Natural killer cell (primary cell): ENCODE measurements at places on chromosomes 4 and X.

DNA sequence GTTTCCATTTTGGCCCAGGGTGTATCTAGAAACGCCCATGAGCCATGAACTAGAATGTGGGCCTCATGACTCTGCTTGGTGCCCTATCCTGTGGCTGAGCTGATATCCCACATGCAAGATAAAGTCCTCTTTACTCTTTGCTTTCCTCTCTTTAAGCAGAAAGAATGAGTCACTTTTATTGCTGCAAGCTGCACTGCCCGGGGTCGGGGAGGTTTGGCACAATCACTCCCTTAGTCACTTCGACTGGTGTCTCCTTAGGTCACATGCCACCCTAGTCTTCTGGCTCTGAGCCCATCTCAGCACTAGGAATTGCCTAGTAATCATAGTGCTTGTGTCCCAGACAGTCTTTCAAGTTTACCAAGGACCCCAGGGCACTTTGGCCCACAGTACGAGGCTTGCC, 75.1 kb upstream of the CXorf66 start:
- DNase-seq, result no peak

DNA sequence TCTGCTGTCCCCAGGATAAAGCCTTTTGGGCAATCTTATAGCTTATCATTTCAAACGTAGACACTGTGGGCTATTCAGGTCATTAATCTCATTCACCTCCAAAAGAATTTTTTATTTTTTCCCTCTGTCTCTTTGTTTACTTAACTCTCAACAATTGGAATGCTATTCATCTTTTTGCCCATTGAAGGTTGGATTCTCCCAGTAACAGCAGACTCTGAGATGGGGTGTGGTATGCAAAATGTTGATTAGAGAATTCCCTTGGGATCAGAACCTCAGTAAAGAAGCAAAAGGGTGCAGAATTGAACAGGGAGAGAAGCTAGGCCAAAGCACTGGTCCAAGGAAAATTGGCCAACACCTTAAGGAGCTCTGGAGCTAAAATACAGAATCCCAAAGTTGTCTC, 60.4 kb downstream of the CAMK2D start:
- DNase-seq, result no peak

GRCh38 chr4:10587697-10588096, 96.9 kb downstream of the CLNK start:
- peak; percentile 39 for DNase-seq

DNA sequence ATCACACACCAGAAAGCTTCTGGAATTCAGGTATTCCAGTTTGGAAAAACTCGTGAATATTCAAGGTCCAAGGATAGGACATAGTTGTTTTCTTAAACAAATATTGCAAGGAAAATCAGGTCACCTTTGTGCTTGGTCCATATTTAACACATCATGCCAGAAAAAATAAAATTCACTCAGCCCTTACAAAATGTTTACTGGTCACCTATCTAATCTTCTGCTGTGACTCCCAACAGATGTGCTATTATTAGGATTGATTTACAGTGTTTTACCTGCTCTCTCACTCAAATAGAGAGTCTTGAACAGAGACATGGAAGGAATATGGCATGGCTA, 9.5 kb downstream of the CSN3 start:
- DNase-seq, result no peak

DNA sequence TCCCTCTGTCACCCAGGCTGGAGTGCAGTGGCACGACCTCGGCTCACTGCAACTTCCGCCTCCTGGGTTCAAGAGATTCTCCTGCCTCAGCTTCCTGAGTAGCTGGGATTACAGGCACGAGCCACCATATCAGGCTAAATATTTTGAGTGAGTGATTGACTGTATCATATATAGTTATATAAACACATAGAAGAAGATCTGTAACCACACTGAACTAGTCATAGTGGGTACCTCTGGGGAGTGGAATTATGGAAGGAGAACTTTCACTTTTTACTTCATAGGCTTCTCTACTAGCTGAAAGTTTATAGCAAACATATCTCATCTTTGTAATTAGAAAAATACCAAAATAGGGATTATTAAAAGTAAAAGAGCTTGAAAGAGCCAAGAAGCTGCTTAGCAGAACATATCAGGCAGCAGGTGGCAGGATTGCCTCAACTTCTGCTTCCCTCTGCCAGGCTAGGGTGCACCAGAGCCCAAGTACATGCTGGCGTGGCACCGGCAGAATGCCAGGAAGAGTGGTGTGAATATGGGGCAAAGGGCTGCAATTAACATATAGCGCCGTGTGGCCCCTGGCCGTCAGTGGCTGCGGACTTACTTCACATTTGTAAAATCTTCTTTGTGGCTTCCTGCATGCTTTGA, 39.5 kb upstream of the CD40LG start:
- DNase-seq, result peak; percentile 19

GRCh38 chr4:20251796-20252655, at the start of gene SLIT2:
TSS of gene SLIT2 (plus strand) at chr4:20251905. CDS start at chr4:20253816, 1,911 bp downstream.
- no peak for DNase-seq

- no peak for DNase-seq
These were observed 72.0 kb upstream of the GPM6A start for GRCh38 chr4:175884048-175884447.

- no peak for DNase-seq
These were observed 47.6 kb upstream of the ADAD1 start for GRCh38 chr4:122331195-122331594.

GRCh38 chr4:143372093-143372915, 35.6 kb downstream of the GAB1 start:
- no peak for DNase-seq

- DNase-seq, result no peak
These were observed 36.6 kb downstream of the FAM114A1 start for GRCh38 chr4:38904090-38904666.

GRCh38 chrX:8323356-8323755, 141.3 kb upstream of the VCX3B start:
- no peak for DNase-seq

GRCh38 chr4:189098932-189099696, 841.6 kb upstream of the FRG1 start:
- no peak for DNase-seq

DNA sequence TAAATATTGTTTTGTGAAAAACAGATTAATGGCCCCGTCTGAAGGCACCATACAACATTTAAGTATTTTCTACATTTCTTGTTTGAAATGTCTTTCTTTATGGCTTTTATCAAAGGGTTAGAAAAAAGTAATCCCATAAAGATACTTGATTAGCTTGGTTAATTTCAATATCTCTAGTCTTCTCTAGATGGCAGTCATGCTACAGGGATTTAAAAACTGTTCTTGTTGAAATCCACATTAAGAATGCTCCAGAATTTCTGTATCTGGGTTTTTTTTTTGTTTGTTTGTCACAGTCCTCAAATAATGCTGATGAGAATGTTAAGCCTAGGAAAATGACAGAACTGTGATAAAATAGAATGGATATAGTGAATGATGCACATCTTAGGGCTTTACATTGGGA, 109.0 kb upstream of the AADAT start:
- no peak for DNase-seq

GRCh38 chr4:46081674-46082073, 42.2 kb downstream of the GABRG1 start:
- no peak for DNase-seq

GRCh38 chr4:149884529-149885181, 69.0 kb upstream of the IQCM start:
- no peak for DNase-seq

DNA sequence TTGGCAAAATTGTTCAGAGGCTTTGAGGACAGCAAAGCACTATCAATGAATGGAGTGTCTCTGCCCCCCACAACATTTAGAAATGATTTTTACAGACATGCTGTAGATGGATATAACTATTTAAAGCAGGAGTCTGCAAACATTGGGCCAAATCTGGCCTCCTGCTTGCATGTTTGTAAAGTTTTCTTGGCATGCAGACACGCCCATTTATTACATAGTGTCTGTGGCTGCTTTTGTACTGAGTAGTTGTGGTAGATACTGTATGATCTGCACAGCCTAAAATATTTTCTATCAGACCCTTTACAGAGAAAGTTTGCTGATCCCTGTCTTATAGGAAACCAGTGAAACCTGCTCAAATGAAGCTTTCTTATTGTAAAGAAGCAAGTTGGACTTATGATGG, 45.5 kb upstream of the PHEX start:
- DNase-seq, result no peak

- no peak for DNase-seq
These were observed 584 bp downstream of the SUV39H1 start for GRCh38 chrX:48696909-48697727.

DNA sequence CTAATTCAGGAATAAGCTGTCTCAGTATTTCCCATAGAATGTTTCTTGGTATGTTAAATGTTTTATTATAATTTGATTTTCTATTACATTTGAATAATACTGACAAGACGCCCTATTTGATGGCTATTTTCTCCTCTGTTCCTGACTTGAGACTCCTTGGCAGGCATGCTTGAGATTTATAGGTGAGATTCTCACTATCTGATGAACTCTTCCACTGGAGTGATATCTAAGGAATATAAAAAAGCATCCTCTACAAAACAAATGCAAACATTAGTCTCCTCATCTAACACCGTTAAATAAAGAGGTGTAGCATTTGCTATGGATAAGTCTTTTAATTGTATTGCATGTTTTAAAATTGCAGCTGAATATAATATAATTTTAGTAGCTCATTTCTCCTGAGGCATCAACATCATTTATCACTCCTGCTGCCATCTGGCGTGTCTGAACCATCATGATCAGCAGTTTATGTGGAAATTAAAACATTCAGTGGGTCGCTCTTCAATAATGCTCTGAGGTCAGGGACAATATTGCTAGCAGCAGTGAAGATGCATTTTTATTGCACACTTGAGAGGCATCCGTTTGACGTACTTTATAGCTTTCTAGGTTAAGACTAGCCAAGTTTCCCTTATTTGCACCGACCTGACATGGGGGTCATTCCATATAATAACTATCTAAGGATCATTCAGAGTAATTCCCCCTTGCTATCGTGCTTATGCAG, 210.4 kb upstream of the GALNTL6 start:
- no peak for DNase-seq

GRCh38 chr4:53591372-53591892, at the start of gene LNX1:
TSS of gene LNX1 (minus strand) at chr4:53591486. CDS start at chr4:53574002, 17,484 bp downstream.
- DNase-seq, result peak; percentile 4

GRCh38 chr4:16916031-16916430, 17.6 kb upstream of the LDB2 start:
- DNase-seq, result no peak

GRCh38 chr4:106676173-106676921, 307.8 kb upstream of the GIMD1 start:
- DNase-seq, result peak; percentile 5

DNA sequence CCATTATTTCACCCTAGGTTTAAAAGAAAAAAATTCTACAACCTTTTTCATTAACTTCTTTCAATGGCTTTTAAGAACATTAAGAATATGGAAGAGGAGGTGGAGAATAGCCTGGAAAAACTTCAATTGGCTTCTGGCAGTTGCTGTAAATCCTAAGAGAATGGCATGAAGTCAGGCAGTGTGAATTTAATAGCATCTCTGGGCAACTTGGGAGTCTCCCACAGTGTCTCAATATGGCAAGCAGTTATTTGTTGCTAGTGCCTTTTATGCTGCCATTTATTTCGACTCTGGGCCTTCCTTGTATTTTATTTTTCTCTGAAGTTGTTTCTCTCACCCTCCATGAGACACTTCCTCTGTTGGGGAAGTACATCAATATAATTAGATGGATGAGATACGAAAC, 322.1 kb downstream of the CBLL2 start:
- DNase-seq, result no peak

GRCh38 chr4:39458505-39459300, at the start of the genes LIAS and RPL9:
TSS of gene LIAS (plus strand) at chr4:39459056. CDS start at chr4:39459118, 62 bp downstream.
TSS of gene RPL9 (minus strand) at chr4:39458922. CDS start at chr4:39458439, 483 bp downstream.
- peak; percentile 99 for DNase-seq

- DNase-seq, result no peak
These were observed 125.3 kb downstream of the SOWAHB start for GRCh38 chr4:76772498-76773106.

DNA sequence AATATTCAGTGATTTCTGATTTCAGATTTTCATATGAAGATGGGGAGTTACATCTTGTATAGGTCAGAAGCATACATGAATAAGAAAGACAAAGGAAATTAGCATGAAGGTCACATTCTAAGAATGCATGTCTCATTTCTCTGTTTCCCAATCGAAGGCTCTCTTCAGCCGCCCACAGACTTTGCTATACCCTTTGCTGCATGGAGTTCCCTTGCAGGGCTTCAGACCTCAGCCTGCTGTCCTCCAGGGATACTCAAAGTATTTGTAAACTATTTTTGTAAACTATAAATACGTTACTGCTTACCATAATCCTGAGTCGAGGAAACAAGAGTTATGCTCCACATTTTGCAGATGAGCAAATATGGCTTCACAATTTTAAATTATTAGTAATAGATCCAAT, 738.4 kb downstream of the PCDH18 start:
- DNase-seq, result no peak

GRCh38 chrX:120999413-120999812, 13.9 kb upstream of the CT47A1 start:
- no peak for DNase-seq

DNA sequence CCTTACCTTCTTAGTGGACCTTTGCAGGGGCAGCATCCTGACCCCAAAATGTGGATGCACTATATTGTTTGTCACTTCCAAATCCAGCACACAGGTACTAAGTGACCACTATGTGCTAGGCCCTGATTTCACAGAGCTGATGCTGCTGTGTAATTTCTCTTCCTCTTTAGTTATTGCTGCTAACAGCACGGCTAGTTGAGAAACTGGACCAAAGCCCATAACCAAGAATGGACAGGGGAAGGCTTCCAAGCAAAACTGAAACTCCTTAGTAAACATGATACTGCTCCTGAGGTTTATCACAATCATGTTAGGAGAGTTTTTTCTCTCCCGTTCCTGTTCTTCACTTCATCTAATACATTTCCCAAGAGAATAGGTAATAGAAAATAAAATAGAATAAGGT, 172.9 kb upstream of the TTC29 start:
- DNase-seq, result no peak

DNA sequence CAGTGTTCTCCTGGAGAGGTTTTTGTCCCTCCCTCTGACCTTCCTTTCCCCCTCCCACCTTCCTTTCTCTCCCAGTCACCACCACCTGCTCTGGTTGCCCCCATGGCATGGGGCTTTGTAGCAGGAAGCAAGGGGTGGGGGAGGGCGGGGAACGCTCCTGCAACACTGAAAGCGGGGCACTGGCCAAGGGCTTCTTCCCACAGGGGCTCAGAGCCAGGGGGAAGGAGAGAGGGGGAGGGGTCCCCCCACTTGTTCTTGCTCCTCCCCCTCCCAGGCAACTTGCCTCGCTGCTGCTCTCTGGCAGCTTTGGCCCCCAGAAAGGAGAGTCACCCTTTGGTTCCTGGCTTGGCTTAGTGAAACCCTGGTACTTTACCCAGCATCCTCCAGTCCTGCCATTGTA, 48.4 kb downstream of the BCORL1 start:
- no peak for DNase-seq

- DNase-seq, result no peak
These were observed 795.7 kb downstream of the ADGRL3 start for GRCh38 chr4:61995717-61996340.

- no peak for DNase-seq
These were observed 878.6 kb downstream of the RAPGEF2 start for GRCh38 chr4:159981469-159981856.

DNA sequence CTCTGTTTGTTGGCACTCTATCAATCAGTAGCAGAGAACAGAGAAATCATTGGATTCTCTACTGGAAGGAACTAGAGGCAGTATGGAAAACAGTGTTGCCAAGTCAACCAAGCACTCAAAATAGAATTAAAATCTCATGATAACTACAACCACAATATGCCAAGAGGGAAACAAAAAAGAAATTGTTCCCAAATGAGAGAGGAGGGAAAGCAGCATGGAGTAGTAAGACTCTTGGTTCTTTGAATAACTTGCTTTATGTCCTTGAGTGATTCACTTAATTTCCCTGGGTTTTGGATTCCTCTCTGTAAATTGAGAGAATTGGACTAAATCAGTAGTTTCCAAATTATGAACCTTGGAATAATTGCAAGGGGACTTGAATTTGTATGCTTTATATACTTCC, 285.5 kb upstream of the ANKRD50 start:
- DNase-seq, result no peak

- DNase-seq, result no peak
These were observed 665.6 kb upstream of the CPEB2 start for GRCh38 chr4:14336656-14337055.
